ENCODE measurements at places on chromosomes 1 and 21. TPM values are rescaled to one million over a fixed set of nuclear protein-coding genes. Genes with fewer than 3 reads are reported as not detected.

GRCh38 chr1:202438393-202439174 is 90.1 kb downstream of the PPP1R12B start:
- no peak for DNase-seq

DNA sequence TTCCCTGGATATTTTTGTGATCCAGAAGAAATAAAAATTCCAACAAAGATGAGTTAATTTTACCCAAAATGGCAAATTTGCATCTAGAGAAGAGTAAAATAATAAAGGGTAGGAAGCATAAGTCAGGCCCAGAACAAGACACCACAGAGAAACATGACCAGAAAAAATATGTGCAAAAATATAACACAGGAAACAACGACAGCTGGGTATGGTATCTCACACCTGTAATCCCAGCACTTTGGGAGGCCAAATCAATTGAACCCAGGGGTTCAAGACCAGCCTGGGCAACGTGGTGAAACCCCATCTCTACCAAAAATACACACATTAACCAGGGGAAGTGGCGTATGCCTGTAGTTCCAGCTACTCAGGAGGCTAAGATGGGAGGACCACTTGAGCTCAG is 39.7 kb upstream of the SDC3 start:
- no peak for DNase-seq

DNA sequence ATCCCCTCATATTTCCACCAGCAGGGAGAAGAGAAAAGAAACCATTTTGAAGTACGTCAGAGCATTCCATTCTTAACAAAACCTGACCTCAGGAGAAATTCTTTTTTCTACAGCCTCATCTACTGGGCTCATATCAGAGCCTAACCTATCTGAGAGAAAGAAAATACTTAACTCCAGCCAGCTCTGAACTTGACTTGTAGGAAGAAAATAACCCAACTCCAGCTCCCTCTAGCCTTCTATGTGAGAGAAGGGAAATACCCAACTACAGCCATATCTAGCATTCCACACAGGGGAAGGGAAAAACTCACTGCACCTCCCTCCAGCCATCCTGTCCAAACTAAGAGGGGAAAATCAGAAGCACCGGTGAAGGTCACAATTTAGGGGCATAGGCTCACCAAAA is 57.7 kb downstream of the SPATA6 start:
- DNase-seq: no peak

GRCh38 chr1:75423616-75424015 is 187.3 kb downstream of the SLC44A5 start:
- DNase-seq: no peak

DNA sequence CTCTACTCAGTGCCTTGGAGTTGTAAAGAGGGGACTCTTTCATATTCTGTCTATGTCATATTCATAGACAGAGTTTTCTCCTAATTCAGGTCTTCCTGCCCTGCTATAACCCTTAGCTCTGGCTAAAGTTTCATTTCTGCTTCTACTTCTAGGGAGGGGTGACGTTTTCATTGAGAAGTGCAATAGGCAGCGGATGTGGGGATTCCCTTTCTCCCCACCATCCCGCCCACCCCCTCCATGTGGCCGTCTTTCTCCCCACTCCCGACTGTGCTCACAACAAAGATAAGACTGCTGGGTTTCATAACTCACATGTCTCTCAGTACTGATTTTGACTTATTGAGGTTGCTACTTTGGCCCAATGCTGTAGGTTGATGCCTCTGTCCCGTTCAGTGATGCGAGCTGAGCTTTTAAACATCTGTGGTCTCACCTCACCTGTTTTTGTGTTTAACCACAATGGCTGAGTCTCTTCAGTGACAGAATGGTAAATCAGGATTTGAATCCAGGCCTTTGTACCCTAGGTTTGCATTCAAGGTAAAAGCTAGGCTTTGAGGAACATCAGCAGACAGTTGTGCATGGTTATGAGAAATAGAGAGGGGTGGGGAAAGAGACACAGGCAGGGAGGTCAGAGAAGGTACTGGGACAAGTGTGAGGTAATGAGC is 7.8 kb upstream of the KIF14 start:
- DNase-seq: no peak

The AGBL4 gene
- not detected for total RNA-seq

DNA sequence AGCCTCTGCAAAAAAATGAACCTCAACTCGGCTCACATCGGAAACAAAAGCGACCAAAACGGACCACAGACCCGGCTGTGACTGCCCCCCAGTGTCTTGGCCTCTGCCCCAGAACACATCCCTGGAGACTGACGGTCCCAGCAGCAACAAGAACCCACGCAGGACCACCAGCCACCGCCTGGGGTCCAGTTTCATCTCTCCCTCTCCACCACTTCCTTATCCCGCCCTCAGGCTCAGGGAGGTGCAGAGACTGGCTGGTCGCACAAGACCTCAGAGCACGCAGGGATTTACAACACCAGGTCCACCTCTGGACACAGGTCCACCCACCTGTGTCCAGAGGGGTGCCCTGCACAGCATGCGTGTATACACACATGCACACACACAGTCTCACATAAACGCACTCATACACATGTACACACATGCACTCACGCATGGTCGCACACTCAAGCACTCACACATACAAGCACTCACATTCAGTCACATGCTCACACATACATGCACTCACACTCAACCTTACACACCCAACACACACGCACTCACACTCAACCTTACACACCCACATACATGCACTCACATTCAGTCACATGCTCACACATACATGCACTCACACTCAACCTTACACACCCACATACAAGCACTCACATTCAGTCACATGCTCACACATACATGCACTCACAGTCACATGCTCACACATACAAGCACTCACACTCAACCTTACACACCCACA is 18.6 kb upstream of the TMEM52 start:
- DNase-seq: no peak

DNA sequence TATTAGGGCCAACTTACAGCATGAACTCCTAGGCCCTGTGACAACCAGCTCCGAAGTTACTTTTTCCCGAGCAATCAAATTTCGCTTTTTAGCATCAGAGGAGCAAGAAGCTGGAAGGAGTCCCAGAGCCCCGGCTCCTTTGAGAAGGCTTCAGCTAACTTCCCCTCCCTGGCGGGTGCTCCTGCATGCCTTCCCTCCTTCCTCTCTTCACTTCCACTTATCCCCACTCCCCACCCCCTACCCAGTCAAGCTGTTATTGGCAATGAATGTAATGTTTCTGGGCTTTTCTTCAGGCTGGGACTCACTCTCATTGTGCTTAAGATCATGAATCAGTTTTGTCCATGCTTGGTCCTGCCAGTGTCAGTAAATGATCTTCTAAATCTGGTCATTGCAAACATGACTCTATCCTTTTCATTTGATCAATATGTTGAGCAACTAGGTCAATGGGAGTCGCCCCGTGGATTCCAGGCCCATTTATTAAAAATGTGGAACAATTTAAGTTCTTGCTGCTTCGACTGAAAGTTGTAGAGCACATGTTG is 94.5 kb upstream of the TSPAN2 start:
- DNase-seq: no peak

- no peak for DNase-seq
These were observed 405.0 kb downstream of the CAMTA1 start for GRCh38 chr1:7190261-7190660.

All from M059J (cell line).